ENCODE measurements at places on chromosomes 1 and 21.

GRCh38 chr1:11874258-11874562 is 15.5 kb upstream of the NPPB start:
- no peak for DNase-seq

GRCh38 chr1:114719424-114719787 is 2.8 kb upstream of the NRAS start:
- no peak for DNase-seq

- DNase-seq: no peak
These were observed at the start of gene SELENBP1 for GRCh38 chr1:151372058-151372934. SELENBP1 (minus strand) TSS chr1:151372705; CDS start chr1:151372641, 64 bp downstream.

GRCh38 chr1:117235863-117236465 is 25.2 kb upstream of the VTCN1 start:
- no peak for DNase-seq

DNA sequence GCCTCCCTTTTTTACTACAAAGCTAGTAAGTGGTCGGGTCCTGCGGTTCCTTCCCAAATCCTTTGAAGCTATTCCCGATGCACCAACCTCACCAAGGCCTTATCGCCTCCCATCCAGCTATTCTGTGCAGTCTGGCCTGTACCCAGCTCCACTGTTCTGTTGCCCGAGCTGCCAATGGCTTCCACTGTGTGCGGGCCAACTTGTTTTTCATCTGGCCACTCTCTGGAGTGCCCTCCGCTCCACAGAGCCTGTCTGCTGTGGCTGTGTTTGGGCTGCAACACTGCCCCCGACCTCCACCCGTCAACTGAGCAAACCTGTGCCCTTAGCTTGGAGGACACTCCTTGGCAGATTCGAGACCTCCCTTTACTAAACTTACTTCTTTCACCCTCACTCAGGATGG is 125.0 kb downstream of the KIAA0319L start:
- DNase-seq: no peak

DNA sequence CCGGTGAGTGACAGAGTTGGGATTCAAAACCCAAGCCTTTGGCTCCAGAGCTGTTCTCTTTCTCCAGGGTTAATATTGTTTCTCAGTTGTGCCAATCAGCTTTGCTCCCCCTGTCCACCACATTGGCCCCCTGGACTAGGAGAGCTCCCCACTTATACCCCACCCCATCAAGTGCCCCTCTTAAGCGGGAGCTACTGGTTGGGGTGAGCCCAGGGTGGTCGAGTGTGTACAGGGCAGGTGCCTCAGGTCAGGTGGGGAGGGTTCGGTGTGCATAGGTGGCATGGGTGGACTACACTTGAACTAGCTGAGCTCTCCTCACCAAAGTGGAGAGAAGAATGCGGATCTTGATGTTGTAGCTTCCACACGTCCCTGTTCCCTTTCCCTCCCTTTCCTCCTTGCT is 14.2 kb downstream of the KCNA2 start:
- DNase-seq: no peak

GRCh38 chr1:67970088-67970487 is 80.3 kb downstream of the DIRAS3 start:
- DNase-seq: no peak

DNA sequence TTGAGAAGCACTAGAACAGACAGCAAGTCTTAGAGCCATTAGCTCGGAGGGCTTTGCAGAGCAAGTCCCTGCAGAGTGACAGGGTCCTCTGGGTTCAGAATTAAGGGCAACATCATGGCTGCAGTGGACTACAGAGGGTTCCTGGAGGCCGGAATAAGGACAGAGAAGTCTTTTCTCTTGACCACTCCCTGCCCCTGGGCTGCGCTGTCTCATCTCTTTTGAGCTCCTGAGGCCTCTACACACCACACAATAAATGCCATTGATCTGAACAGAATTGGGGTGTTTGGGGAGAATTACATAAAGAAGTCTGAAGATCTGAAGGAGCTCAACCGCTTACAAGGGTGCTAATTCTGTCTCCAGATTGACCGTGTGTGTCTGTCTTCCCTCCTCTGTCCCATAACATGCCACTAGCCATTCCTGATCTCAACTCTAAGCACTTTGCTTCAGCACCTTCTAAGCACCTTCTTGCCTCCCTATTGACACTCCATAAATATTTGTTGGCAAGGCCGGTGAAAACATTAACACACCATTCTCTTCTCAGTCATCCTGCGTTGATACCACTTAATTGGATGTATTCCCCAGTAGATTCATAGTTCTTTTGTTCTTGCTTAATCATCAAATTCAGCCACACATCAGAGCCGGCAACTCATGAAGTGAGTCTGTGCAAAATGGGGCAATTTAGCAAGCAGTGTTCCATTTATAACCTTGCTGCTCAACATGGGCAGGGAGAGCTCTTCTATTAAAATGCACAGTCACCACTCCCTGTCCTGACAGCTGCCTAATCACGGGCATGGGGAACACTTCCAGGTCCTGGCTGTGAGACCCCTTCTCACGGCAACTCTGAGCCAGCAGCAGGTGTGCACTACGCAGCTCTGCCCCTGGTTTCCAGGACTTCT is 49.7 kb downstream of the NMNAT2 start:
- DNase-seq: no peak

DNA sequence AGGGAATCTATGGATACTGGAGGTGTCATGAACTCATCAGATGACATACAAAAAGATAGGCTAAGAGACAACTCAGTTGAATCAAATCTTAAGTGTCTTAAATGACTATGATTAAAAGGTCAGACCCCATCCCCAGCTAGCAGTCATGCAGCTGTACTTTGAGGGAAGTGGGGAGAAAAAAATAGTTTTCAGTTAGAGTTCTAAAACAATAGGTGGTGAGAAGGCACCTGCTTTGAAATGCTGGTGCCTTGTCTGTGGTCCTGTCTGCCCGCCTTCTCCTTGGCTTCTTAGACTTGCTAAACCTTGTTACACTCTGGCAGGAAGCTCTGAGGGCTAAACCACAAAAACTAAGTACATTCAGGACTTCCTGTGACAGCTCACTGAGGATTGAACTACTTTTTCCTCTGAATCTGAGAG is 15.3 kb downstream of the CD2 start:
- DNase-seq: peak; percentile 83

DNA sequence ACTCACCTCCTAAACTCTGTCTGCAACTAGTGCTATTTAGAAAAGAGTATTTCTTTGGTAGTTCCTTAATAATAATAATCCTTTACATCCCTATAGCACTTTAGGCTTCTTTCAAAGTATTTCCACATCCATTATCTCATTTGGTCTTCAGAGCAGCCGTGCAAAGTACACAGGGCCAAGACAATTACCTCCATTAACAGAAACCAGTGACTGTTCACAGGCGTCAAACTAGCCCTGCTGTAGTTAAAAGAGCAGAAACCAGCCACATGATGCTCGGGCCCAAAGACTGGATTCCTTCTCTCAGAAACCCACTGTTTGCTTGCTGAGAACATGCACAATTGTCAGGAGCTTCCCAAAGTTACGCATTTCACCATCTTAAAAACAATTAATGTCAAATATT is 396.0 kb upstream of the DAB1 start:
- DNase-seq: no peak
